Activated T-cell treated with anti-CD3 and anti-CD28 coated beads, Interleukin-2, amount 50 U/mL, for 4 hours (primary cell): ENCODE measurements at places on chromosomes 5 and 9. TPM values are rescaled to one million over a fixed set of nuclear protein-coding genes. Genes with fewer than 3 reads are reported as not detected.

DNA sequence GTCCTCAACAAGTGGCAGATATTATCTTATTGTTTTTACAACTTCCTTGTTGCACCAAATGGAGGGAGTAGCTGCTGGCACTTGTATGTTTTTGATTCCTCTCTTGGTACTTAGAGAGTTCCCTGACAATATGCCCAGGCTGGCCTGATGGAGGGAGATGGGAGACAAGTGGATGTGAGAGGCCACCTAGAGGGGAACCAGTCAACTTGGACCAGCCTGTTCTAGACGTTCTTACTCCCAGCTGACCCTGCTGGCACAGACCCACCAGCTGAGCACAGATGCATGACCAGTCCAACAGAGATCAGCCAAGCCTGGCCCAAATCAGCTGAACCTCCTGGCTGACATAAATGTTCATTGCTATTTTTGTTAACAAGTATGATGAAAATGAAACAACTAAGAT, 60.9 kb upstream of the GDNF start:
- DNase-seq: no peak

- DNase-seq: no peak
Observed at GRCh38 chr5:31682025-31682424, 43.1 kb downstream of the PDZD2 start.

- no peak for DNase-seq
Observed at GRCh38 chr9:120526534-120526933, 53.4 kb downstream of the CDK5RAP2 start.

GRCh38 chr9:114694146-114694545, 12.2 kb upstream of the TEX48 start:
- no peak for DNase-seq

GRCh38 chr5:32360906-32361305, 48.2 kb upstream of the MTMR12 start:
- no peak for DNase-seq

GRCh38 chr5:181160152-181160754, 12.9 kb downstream of the OR2V2 start:
- peak; percentile 75 for DNase-seq

DNA sequence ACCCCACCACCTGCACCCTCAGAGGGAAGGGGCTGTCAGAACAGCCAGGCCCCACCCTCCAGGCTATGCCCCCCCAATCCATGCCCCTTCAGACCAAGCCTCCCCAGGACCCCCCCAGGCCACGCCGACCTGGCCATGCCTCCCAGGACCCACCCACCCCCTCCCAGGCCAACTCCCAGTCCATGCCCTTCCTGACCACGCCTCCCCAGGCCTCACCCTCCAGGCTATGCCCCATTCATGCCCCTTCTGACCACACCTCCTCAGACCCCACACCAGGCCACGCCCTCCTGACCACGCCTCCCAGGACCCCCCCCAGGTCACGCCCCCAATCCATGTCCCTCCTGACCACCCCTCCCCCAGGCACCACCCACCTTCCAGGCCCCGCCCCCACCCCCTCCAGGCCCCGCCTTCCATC, 27.6 kb downstream of the TPPP start:
- DNase-seq: no peak

- DNase-seq: no peak
Observed at GRCh38 chr5:174599992-174600391, 124.4 kb upstream of the MSX2 start.

GRCh38 chr9:92564982-92565381, 29.2 kb upstream of the ECM2 start:
- DNase-seq: no peak

- no peak for DNase-seq
Observed at GRCh38 chr9:127309715-127310114, 45.1 kb downstream of the GARNL3 start.

DNA sequence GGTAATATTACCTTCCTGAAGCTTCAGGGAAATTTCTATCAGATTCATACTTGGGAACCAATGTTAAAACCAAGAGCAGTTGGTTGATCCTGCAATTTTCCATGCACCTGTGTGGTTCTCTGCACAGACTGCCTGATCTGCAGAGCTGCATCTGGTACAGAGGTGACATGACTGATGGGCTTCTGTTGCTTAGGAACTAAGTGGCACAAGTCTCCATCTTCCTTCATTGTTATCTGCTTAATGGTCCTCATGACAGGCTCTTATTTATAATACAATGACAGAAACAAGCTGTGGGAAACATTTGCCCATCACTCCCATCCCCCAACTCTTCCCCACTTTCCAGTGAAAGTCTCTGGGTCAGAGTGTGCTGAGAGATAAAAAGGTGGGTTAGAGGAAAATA, 799.1 kb downstream of the TAF11L14 start:
- no peak for DNase-seq

DNA sequence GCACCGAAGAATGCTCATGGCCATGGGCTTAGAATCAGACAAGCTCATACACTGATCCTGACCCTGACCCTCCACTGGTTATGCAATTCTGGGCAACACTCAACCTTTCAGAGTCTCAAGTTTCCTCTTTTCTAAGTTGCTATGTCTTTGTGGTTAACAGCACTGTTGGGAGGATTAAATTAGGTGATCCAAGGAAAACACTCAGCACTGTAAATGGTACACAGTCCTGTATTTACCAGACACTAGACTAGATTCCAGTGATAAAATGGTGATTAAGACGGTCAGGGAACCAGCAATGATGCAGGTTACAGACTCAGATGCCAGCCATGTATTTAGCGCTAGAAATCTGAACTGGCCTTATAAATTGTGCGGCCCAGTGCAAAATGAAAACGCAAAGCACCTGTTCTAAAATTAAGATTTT, 8.1 kb downstream of the ARL15 start:
- no peak for DNase-seq

The CREBRF gene
- total RNA-seq: 10.1 TPM
